ENCODE measurements at places on chromosomes 12 and 14.

DNA sequence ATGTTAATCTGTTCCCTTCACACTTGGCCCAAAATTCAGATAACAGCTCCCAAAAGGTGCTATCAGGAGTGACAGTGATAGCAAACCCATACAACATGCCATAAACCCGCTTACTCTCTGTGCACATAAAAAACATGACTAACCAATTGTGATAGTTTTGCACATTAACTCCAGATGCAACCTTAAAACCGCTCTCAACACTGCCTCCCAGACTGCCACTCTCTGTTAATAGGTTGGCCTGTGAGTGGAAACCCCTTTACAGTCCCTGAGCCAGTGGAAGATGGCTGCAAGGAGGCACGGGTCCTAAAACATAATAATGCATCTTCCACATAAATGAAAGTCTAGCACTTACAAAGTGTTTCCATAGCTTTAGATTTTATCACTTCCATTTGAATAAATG is 12.0 kb upstream of the TMTC1 start:
- DNase-seq = no peak

GRCh38 chr12:56188131-56188777 is 1.0 kb downstream of the SMARCC2 start:
- DNase-seq = no peak

GRCh38 chr12:49093792-49094159 is 825 bp downstream of the DHH start:
- DNase-seq = no peak

- no peak for DNase-seq
Measured at GRCh38 chr12:1205512-1206060, 214.6 kb downstream of the ERC1 start.

DNA sequence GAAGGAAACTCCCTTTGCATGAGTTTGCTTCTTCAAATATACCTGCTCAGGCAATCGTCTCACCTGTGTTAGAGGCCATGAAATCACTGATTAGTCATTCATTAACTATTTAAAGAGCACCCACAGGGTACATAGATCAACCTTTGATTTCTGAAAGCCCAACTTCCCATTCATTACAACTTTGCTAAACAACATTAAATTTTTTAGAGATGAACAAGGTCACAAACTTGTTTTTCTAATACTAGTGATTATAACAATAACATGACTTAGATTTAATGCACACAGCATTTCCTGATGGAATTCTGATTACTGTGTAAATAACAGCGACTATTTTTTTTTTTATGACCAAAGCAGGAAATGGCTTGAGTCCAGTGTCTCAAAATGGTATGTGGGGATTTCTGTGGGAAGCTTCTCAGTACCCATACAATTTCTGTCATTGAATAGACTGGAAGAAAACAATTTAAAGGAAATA is 5.4 kb upstream of the ERO1A start:
- DNase-seq = no peak

GRCh38 chr14:27995691-27996090 is 770.9 kb upstream of the FOXG1 start:
- DNase-seq = no peak

DNA sequence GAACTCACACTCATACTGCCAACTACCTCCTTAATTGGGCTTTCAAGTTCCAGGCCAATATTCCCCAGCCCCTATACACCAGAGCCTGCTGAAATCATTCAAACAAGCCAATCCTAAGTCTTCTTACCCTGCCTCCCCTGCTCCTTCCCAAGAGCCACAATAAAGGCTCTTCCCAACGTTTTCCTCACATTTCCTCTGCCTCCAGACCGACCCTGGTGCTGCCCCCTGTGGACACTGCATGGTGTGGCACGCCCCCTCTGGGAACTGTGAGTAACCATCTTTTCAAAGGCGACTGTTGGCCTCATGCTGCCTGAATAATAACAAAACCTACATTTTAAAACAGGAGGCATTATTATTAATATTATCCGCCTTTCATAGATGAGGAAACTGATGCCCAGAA is 111.6 kb upstream of the NOS1 start:
- no peak for DNase-seq

- DNase-seq = no peak
Measured at GRCh38 chr12:87020071-87020470, 763.9 kb upstream of the MGAT4C start.

- no peak for DNase-seq
Measured at GRCh38 chr12:62834406-62834805, 100.5 kb downstream of the PPM1H start.

DNA sequence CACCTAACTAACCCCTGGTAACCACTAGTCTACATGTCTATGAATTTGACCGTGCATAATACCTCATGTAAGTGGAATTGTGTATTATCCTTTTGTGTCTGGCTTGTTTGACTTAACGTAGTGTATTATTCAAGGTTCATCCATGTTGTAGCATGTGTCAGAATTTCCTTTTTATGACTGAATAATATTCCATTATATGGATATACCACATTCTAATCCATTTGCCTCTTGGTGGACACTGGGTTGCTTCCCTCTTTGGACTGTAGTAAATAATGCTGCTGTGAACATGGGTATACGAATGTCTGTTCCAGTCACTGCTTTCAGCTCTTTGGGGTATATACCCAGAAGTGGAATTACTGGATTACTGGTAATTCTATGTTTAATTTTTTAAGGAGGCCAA is 3.3 kb downstream of the SNRPF start:
- DNase-seq = no peak

GRCh38 chr12:88590851-88591250 is 10.6 kb upstream of the KITLG start:
- no peak for DNase-seq

GRCh38 chr12:61490526-61491498 is 769.4 kb upstream of the USP15 start:
- DNase-seq = no peak

DNA sequence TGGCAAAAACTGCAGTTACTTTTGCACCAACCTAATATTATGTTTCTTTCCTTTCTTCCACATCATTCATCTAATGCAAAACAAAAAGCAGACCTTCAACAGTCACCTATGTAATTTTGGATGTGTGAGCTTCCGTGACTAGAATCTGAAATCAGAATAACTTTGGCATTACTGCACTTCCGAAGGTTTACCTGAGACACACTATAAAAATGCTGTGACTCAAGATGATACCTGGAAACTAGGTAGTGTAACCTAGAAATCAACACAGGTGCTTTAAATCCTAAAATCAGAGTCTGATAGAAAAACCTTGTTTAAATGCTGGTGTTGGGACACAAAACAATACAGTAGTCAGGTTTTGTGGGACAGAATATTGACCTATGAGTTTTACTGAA is 2.2 kb downstream of the BTBD7 start:
- DNase-seq = no peak

GRCh38 chr14:73245480-73246325 is 8.4 kb downstream of the PAPLN start:
- DNase-seq = no peak

DNA sequence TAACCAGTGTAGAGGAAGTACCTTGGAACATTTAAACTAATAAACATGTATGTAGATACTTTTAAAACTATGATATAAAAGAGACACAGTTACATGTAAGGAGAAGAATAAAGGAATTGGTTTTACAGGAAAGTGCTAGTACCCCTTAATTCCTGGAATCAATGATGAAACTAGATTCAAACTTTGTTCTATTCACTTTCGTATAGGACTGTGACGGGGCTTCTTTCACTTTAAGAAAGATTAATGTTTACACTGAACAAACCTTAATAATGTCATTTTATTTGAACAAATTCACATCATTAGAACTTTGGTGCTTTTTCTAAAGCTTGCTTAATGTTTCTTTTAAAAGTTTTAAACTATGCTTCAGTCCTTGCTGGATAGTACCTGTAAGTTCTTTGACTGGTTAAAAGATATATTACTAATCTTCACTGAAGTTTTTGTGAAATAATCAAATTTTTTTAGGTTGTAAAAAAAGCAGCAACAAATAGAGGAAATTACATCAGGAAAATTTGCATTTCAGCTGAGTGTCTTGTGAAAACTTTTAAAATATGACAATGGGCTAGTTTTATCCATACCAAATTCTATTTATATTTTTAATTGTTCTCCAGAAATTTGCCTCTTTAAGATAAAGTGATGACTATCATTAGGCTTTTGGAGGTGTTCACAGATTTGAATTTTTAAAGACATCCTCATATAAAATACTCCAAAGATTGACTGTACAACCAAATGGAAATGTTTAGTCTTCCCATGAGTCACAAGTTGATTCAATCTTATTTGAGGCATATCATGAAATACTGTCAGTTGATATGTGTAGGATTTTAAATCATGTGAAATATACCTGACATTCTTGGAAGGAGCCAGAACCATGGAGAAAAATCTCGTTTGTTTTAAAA is 36.2 kb downstream of the PAPOLA start:
- DNase-seq = no peak

GRCh38 chr14:75971509-75971908 is 10.3 kb downstream of the TGFB3 start:
- no peak for DNase-seq

DNA sequence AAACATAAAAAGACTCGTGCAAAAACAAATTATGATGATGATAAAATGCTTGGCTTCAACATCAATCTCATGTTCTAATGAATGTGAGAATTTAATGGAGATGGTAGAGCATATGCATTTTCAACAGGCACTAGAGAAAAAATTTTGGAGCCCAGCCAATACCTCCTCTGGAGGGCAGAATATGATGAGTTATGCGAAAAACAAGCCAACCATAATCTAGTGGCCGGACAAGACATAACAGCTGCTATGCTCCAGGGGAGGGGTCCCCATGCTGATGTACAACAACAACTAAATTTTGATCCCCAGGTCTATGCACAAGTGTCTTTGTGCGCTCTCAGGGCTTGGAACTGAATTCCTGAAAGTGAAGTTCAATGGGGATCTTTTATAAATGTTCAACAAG is 1197.5 kb downstream of the LRFN5 start:
- DNase-seq = peak; percentile 85
